ENCODE measurements at places on chromosomes 6 and 20.
A peak's percentile ranks its signal among the peaks of the same experiment; 100 is the strongest.

DNA sequence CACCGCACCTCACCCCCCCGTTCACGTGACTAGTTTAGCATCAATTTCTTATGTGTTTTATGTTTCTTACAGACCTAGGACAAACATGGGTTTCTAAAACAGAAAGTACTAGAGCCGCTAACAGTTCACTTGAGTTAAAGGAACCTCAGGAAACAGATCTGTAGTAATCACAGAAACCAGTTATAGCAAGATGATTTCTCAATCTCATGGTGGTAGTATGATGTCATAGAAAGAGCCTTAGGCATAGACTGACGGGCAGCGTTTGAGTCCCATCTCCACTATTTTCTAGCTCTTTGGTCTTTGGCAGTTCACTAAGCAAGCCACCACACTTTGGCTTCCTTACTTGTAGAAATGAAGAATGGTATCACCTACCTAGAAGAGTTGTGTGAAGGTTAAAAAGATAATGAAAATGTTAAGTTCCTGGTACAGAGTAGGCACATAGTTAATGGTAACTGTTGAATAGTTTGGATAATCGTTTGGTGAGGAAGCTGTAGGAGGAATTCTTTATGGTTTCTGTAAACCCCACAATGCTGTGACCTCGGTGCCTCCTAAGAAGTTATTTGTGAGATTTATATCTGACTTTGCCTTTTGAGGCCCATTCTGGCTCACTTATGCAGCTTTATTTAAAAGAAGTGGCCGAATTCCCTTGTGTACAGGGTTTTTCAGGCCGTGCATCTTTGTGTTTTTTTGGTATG is 21.3 kb downstream of the CTNNBL1 start:
- DNase-seq, result no peak

DNA sequence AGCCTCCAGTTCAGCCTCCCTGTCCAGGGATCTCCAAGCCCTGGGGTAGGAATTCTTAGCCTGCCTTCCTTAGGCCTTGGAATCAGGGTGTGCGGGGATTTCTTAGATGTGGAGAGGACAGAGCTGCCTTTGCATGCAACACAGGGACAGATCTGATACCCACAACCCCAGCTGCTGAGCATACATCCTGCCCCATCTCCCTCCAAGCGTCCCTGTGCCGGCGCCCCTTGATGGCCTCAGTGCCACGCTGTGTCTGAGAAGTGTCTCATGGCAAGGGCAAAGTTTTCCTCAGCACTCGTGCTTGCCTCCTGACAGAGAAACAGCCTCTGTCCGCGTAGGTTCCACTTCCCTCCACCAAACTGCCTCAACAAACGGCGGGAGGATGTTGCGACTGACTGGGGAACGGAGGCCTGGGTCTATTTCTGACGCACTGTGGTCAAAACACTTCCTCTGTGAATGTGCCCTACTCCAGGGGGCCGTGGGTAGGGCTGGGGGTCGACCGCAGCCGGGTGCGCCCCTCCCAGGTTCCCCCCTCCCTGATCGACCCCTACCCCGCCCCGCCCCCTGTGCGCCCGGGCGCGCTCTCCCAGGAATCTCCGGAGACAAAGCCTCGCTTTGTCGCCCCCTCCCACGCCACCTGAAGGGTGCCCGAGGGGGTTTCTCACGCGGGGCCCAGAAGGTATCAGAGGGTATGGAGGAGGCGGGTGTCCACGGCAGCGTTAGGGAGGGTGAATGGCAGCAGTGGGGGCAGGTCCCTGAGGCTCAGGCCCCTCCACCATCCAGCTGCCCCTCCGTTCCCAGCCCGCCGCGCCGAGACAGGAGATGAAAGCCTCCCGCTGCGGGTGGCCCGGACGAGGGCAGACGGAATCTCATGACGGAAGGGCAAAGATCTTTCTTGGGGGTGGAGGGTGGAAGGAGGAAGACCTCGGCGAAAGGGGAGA is 806 bp downstream of the MICAL1 start:
- DNase-seq, result peak; percentile 79

GRCh38 chr20:46723039-46723438 is 13.6 kb downstream of the SLC2A10 start:
- DNase-seq, result no peak

GRCh38 chr20:48794360-48794759 is 33.4 kb downstream of the PREX1 start:
- DNase-seq, result no peak
